ENCODE measurements at places on chromosomes 12 and 14. TPM values are rescaled to one million over a fixed set of nuclear protein-coding genes. Genes with fewer than 3 reads are reported as not detected.

DNA sequence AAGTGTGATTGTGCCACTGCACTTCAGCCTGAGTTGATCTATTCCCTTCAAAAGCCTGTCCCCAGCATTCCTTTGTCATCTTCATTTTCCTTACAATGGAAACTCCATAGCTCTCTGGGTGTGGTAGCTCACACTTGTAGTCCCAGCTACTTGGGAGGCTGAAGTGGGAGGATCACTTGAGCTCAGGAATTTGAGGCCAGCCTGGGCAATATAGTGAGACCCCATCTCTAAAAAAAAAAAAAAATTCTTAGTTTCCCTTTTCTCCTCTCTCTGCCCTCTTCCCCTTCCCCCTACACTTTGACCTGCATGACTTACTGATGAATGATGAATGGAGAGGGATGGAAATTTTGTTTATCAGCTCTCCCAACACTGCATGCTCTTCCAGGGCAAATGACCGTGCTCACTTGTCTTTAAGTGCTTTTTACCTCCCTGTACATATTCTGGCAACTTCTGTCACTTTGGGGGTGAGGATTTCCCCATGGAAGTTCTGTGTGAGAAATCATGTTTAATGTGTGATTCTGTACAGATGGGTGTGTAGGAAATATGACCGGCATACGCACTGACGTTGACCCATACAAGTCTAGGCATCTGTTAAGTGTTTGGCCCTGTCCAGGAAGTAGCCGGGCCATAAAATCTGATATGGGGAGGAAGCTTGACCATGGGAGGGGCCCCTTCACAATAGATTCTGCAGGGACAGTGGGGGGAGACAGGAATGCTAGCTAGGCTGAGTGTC lies 65.4 kb downstream of the ZFP36L1 start:
- no peaks in the 10 kb centered on the region for H3K27me3 ChIP-seq
- no peak for DNase-seq
- no peak overlapping the region for H3K4me3 ChIP-seq
- no peaks in the 10 kb centered on the region for H3K36me3 ChIP-seq
- H3K4me1 ChIP-seq, result no peaks in the 10 kb centered on the region
- peak overlapping the region; percentile 6 for H3K27ac ChIP-seq

GLIPR1L1 gene
- not detected for polyA plus RNA-seq

GRCh38 chr14:20400965-20401593 lies 12.2 kb downstream of the TEP1 start:
- peaks cover 7% of the 10 kb centered on the region for H3K36me3 ChIP-seq
- no peak overlapping the region for H3K4me3 ChIP-seq
- no peaks in the 10 kb centered on the region for H3K4me1 ChIP-seq
- H3K27ac ChIP-seq, result no peak overlapping the region
- H3K27me3 ChIP-seq, result no peaks in the 10 kb centered on the region
- DNase-seq, result no peak

TMEM132D gene
- polyA plus RNA-seq, result not detected

- H3K27ac ChIP-seq, result no peak overlapping the region
- peaks cover 12% of the 10 kb centered on the region for H3K27me3 ChIP-seq
- no peak for DNase-seq
Observed at GRCh38 chr14:36515896-36516718, 3.9 kb downstream of the NKX2-1 start.

DNA sequence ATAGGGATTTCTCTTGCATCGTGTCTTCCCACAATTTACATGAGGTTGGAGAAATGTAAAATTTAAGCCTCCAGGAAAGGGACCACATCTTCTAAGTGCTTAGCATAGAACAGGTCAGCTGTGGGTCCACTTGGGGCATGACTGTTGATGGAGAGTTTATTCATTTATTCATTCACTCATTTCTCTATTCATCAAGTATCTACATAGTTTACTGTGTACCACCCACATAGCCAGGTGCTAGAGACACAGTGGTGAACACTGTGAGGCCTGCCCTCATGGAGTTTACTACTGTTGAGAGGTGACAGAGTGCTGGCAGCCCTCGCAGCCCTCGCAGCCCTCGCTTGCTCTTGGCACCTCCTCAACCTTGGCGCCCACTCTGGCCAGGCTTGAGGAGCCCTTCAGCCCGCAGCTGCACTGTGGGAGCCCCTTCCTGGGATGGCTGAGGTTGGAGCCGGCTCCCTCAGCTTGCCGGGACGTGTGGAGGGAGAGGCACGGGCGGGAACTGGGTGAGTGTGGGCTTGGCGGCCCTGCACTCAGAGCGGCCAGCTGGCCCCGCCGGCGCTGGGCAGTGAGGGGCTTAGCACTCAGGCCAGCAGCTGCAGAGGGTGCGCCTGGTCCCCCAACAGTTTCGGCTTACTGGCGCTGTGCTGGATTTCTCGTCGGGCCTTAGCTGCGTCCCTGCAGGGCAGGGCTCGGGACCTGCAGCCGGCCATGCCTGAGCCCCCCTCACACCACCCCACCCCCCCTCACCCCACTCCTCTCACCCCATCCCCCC lies 1.7 kb upstream of the JPH4 start:
- peaks cover 5% of the 10 kb centered on the region for H3K4me1 ChIP-seq
- H3K27me3 ChIP-seq, result peaks cover 16% of the 10 kb centered on the region
- no peaks in the 10 kb centered on the region for H3K36me3 ChIP-seq
- H3K27ac ChIP-seq, result no peak overlapping the region
- no peak overlapping the region for H3K4me3 ChIP-seq
- DNase-seq, result no peak

GATC gene
- 29.8 TPM for polyA plus RNA-seq

KRT72 gene
- polyA plus RNA-seq, result not detected
